Right lung (tissue), 10 donors: ENCODE measurements at places on chromosomes 6 and 20. TPM values are rescaled to one million over a fixed set of nuclear protein-coding genes. Genes with fewer than 3 reads are reported as not detected.

The PDE7B gene
- 3.9 TPM for polyA plus RNA-seq

DNA sequence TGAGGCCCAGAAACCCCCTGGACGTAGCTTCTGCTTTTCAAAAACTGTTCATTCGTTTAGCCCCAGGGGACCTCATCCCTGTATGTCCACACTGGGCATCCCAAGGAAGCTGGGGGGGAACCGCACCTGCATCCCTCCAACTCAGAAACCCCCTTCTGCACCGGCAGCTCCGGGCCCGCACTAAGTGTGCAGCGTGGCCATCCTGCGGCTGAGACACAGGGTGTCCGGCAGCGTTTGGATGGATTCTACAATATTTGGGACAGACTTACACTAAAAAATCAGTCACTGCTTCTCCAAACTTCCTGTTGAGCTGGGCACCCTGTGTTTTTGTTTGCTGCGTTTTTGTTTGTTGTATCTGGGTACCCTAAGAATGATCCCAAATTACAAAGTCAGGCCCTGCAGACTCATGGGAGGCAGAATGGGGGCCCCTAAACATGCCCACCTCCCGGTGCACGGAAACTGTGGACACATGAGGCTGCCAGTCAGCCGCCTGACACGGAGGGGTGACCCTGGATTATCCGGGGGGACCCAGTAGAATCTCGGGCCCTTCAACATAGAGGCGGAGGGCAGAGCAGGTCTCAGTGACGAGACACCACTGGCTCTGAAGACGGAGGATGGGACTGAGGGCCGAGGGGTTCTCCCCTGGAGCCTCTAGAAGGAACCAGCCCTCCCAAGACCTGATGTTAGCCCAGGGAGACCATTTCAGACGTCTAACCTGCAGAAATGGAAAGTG is 88.2 kb upstream of the BHLHE23 start:
- no peak for DNase-seq

- DNase-seq = no peak
Measured at GRCh38 chr20:42484790-42485375, 704.8 kb downstream of the PTPRT start.

The ZNF334 gene
- polyA plus RNA-seq = 24.5 TPM

- no peak for DNase-seq
Measured at GRCh38 chr6:156988276-156989158, 211.3 kb downstream of the ARID1B start.

DNA sequence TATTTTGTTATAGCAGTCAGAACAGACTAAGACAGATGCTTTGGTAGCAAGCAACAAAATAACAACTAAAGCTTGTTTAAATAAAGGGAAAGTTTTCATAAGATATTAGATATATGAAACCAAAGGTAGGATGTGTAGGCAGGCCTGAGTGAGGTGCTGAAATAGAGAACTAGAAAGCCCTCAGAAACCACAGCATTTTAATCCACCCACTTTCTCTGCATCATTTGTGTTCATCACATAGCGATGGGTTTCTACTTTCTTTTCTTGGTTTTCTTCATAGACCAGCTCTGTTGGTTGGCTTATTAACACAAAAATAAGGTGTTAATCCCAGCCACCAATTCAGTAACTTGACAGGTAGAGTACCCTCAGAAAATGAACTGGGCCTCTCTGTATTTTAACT is 58.6 kb downstream of the RPS12 start:
- DNase-seq = no peak

DNA sequence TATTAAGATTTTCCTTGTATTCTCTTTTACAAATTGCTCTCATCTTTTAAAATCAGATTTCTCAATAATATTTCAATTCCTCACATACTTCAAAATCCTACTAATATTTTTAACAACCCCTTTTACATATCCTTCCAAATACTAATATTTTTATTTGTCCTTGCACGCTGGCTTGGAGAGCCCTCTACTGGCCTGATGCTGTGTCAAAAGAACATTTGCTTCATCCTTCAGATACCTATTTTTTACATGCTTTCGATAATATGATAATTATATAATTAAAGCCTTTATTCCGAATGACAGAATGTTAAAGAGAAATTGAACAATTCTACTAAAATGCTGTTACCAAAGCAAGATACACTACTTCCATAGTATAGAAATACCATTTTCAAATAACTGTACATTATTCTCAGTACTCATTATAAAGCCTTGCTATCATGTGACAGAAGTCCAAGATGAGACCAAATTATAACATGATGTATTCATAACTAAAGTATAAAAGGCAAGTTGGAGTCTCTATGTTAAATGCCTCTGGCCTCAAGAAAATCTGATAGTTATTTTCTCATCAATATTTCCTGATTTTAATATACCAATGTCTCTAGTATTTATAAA is 39.0 kb upstream of the PLN start:
- no peak for DNase-seq

The KHDRBS2 gene
- polyA plus RNA-seq = 9.3 TPM

The NOTCH4 gene
- polyA plus RNA-seq = 56.8 TPM

- no peak for DNase-seq
Measured at GRCh38 chr6:31657406-31658157, 1.9 kb downstream of the APOM start.

DNA sequence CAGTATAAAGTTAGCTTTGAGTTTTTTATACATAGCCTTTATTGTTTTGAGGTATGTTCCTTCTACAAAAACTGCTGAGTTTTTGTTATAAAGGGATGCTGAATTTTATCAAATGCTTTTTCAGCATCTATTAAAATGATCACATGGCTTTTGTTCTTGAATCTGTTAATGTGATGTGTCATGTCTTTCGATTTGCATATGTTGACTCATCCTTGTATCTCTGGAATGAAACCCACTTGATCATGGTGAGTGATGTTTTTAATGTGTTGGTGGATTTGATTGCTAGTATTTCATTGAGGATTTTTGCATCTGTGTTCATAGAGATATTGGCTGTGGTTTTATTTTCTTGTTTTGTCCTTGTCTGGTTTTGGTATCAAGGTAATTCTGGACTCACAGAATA is 24.7 kb upstream of the BLCAP start:
- no peak for DNase-seq

DNA sequence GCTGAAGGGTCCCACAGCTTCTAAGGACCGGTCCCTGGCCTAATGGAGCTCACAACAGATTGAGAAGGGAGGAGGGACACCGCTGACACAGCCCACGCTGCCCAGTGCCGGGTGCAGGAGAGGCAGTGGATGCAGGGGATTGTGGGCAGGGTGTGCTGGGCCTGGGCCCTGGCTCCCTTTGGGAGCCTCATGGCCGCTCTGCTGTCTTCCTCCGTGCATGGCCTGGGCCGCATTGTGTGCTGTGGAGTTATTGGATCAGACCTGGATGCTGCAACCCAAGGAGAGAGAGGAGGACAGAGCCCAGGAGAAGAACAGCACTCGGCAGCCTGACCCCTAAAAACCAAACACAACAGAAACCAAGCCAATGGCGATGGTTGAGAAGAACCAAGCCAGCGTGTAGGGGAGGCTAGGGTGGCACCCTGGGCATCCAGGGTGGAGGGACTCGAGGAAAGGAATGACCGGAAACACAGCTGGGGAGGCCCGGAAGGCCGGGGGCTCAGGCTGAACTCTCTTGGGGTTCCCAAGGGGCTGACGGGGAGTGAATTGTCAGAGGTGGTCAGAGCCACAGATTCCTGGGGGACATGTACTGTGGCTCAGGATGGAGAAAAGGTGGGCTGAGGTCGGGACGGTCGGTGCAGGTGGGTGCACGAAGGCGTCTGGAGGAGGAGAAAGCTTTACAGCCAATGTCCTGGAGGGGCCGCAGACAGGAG is 41.0 kb downstream of the ERMARD start:
- DNase-seq = no peak

- no peak for DNase-seq
Measured at GRCh38 chr6:82095091-82095490, 152.5 kb downstream of the IBTK start.

The PCMTD2 gene
- 163 TPM for polyA plus RNA-seq

DNA sequence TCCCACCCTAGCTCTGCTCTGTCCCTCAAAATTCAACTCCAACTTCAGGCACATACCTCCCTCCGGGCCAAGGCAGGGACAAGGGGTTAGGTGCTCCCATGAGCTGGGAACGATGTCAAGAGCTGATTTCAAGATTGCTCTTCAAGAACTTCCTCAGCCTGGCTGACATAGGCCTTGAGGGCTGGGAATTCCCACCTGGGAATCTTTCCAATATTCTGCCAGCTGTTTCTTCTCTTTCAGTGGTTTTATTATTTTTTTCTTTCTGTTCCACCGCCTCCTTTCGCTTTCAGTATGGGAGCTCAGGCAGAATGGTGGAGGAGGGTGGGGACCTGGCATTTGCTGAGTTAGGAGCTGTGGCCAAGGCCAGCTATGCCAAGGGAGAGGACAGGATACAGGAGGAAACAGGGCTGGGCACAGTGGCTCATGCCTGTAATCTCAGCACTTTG is 33.7 kb downstream of the SRSF3 start:
- peak; percentile 77 for DNase-seq

The EEF1A2 gene
- polyA plus RNA-seq = 0.36 TPM

GRCh38 chr20:31560094-31560745 is 44.9 kb upstream of the ID1 start:
- DNase-seq = no peak

GRCh38 chr20:47315339-47316056 is 41.0 kb downstream of the ZMYND8 start:
- DNase-seq = no peak

The BPHL gene
- polyA plus RNA-seq = 42.3 TPM

GRCh38 chr6:156735751-156736150 is 41.4 kb upstream of the ARID1B start:
- DNase-seq = no peak

DNA sequence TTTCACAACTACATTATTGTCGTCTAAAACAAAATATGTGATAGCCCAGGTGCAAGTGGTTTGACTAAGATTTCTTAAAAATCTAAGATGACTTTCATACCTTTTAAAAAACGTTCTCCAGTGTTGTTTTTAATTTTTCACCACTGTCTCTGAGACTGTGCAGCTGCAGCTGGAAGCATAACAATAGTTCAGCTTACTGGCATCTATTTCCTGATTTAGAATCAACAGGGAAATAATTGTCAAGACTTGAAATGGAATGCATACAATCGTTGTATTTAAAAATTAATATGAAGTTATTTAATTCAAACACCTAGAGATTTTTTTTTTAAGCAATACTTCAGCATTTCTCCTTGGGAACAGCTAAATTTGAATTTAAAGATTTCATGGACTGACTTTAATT is 982.0 kb upstream of the EPHA7 start:
- DNase-seq = no peak

DNA sequence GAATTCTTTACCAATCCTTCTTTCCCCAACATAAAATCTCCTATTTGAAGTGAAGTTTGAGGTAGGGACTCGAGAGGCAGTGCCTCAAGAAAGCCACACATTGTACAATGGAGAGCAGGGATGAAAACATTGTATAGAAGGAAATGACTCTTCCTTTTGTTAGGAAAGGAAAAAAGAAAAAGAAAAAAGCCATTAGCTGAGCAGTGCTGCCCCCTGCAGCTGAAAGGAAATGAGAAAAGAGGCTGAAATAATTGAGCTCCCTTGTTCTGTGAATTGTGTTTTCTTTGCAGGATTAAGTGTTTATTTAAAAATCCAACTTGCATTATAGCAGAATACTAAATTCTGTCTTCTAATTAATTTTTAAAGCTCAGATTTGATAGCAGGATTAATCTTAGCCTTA is 162.9 kb upstream of the SASH1 start:
- DNase-seq = no peak

DNA sequence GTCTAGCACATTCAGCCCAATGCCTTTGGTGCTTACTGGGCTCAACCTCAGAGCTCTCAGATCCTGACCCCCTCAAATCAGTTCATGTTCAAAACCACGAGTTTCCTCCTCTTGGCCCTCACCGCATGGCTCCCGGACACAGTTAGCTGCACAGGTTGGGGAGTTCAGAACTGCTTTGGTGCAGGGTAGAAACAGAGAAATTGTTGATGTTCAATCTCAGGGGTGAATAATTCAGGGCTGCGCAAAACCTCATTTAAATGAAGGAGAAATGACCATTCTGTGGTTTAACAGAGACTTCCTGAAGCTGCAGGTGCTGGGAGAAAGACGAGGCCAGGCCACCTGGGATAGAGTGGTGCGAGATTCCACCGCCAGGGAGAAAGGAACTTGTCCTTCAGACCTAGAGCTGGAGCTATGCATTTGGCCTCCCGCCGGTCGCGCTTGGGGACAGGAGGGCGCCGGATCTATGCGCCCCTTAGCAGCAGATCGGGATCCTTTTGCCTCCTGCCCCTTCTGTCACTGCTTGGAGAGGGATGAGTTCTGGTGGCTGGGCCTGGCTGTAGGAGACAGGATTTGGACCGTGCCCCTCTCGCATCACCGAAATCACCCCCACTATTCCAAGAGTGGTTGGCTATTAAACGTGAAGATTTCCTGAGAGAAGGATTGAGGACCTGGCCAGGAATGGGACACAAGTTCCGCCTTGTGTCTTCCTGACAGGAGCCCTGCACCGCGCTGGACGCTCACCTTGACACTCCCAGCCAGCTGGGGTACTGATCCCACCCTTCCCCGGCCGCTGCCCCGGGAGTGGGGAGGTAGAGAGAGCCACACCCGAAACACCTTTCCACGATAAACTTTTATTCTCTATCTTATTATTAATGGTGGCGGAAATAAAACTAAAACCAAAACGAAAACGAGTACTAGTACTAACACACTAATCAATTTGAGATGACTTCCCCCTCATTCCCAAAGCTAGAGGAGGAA is 767 bp upstream of the PAX1 start:
- DNase-seq = no peak

The ADGRF1 gene
- 0.24 TPM for polyA plus RNA-seq

The DACT2 gene
- 27.0 TPM for polyA plus RNA-seq

- no peak for DNase-seq
Measured at GRCh38 chr6:107618672-107619071, 128.8 kb downstream of the SOBP start.

- no peak for DNase-seq
Measured at GRCh38 chr6:29825848-29826247, 1.8 kb upstream of the HLA-G start.

The ABT1 gene
- 18.5 TPM for polyA plus RNA-seq

- no peak for DNase-seq
Measured at GRCh38 chr6:153729189-153729588, 309.9 kb upstream of the OPRM1 start.

- DNase-seq = no peak
Measured at GRCh38 chr20:26216025-26216424, 519.4 kb upstream of the ZNF337 start.

GRCh38 chr6:41066867-41067304 is 5.3 kb downstream of the OARD1 start:
- peak; percentile 79 for DNase-seq

- no peak for DNase-seq
Measured at GRCh38 chr6:165599121-165599520, 63.9 kb downstream of the PDE10A start.

DNA sequence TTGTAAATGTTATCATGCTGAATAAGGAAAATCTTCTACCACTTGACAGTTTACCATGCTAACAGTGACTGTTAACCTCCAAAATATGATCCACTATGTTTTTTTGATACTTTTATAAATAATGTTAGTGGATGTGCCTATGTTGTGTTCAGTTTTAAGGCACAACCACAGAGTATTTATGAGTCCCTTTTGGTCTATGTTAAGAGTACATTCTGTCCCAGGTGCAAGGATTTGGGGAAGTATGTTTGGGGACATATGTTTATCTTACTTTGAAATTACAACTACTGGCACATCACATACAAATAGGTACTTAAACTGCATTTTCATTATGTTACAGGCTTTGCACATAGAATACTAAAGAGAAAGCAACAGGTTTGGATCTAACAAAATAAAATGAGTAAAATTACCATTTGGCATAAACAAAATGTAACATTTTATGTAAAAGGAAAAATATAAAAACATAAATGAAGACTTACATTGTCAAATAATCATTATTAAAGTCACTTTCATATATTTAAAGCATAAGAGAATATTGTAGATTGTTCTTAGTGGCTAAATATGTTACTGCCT is 71.2 kb downstream of the SESN1 start:
- DNase-seq = no peak

- no peak for DNase-seq
Measured at GRCh38 chr6:38773338-38773737, 58.2 kb downstream of the DNAH8 start.
